ENCODE measurements at places on chromosomes 4 and X.
A peak's percentile ranks its signal among the peaks of the same experiment; 100 is the strongest.

GRCh38 chrX:105458846-105459245, 238.4 kb upstream of the TEX13A start:
- DNase-seq: no peak

- no peak for DNase-seq
These were observed 5.4 kb upstream of the SHOX start for GRCh38 chrX:625137-625691.

- DNase-seq: no peak
These were observed 54.0 kb upstream of the PGRMC2 start for GRCh38 chr4:128341634-128342033.

- no peak for DNase-seq
These were observed 36.0 kb downstream of the PTTG2 start for GRCh38 chr4:37995981-37996775.

GRCh38 chr4:55154933-55155332, 29.5 kb upstream of the KDR start:
- no peak for DNase-seq

DNA sequence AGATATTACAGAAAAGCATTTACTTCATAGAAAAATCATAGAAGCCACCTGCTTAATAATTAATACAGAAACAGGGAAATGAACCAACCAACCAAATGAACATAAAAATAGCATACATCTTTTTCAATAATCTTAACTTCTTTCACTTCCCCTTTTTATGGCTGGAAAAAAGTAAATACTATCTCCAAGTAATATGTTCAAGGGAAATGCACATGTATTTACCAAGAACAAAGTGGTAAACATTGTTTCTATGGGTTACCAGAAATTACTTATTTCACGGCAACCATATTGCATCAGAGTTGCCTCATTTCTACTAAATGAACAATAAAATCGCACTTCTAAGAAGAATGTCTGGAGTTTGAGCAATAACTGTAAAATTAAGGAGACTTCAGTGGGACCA, 321.3 kb downstream of the TMA16 start:
- DNase-seq: no peak

DNA sequence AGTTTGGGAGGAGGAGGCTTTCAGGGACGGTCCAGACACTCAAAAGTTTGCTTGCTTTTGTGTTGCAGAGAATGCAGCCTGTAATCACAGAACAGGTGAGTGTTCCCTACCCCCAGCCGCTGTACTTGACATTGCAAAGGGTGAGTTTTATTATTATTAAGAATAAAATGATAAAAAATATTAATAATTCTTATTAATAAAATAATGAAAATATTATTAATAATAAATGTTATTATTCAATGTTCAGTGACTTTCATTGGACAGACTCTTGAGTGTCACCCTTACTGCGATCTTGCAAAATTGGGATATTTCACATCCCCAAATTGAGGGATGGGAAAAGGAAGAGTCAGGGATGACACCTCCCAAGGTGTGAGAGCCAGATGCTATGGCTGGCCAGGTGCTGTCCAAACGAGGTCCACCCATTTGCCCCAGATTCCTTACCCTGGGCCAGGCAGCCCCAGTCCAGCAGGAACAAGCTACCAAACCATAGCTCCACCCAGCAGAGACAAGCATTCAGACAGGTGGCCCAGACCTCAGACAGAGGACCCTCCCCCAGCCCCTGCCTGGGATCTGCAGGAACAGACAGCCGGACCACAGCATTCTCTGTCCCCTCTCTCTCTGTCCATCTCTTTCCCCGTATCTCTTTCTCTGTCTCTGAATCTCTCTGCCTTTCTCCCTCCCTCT, 22.4 kb downstream of the IL3RA start:
- DNase-seq: no peak

DNA sequence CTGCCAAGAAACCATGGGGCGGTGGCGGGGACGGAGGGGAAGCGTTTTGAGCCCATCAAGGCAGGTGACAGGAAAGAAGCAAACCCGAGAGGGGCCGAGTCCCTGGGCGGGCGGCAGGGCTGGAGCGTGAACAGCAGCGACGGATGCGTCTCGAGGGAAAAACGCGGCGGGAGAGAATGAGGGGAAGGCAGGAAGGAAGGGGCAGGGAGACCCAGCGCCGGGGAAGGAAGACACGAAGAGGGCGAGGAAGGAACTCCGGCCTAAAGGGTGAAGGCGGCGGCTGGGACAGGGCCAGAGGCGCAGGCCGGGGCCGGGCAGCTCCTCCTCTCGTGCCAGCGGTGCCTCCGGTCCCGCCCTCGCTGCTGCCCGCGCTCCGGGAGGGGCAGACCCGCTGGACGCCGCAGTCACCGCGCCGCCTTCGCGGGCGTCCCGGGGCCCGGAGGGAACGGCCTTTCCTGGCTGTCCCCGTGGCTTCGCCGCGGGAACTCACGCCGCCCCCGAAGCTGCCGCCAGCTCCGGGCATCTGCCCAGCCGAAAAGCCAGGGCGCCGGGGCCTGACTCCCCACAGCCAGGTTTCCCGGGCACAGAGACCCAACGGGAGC, 751 bp upstream of the RGS12 start:
- DNase-seq: peak; percentile 20

DNA sequence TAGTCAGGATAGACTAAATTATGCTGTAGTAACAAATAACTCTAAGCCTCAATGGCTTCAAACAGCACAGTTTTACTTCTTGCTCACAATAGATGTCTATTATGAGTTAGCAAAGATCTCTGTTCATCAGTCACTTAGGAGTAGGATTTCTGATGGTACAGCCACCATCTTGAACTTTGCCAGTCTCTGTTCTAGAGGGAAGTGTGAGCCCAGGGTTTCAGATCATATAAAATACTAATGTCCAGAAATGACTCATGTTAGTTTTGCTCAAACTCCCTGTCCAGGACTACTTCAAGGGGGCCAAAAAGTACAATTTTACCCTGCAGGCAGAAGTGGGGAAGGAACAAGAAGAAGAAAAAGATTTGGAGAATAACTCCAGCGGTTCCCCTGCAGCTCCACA, 77.1 kb upstream of the LSM6 start:
- no peak for DNase-seq

- no peak for DNase-seq
These were observed 377.6 kb upstream of the GATB start for GRCh38 chr4:152138451-152138850.

DNA sequence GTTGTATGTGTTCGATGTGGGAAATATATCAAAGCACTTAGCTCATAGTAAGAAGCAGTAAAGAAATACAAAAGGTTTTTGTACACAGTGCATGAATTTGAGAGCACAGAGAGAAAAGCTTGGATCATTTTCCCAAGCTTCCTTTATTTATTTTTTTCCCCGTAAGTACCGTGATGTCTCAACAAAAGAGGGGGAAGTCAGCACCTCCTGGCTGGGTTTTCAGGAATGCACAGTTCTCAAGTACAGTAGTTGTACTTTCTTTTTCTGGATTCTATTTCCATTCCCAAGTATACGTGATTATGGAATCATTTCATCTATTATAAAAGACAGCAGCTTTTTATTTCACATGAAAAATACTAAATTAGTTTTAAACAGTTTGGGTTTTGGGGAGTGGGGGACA, 171.5 kb upstream of the EDNRA start:
- no peak for DNase-seq

DNA sequence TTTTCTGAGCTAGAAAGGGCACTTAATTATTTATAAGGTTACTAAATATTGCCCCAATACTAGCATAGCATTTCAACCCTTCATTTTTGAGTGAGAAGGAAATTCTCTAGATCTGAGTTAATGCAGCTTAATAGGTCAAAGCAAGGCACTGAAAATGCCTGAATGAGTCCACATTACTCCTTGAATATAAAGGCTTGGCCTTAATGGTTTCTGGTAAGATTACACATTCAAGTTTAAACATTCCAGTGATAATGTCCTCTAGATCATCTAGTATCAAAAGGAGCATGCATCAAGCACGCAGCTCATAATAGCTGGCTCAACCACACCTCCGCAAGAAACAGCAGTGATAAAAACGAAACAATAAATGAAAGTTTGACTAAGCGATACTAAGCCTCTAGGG, 87.5 kb downstream of the SPANXN3 start:
- no peak for DNase-seq

DNA sequence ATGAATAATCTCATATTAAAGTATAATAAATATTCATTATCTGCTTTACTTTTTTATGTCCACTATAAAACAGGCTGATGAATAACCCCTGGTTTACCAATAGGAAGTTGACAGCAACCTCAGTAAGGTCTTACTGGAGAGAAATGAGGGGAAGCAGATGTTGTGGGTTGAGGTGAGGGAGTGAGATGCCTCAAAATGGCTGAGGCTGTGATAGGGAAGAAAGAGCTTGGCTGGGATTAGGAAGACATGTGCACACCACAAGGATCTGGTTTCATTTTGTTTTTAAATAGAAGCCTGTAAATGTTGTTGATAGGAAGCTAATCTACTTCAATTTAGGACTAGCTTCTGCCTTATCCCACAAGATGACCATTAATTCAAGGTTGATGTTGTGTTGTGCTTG, 14.4 kb upstream of the CYBB start:
- DNase-seq: no peak

GRCh38 chrX:68487924-68488323, 10.9 kb upstream of the YIPF6 start:
- DNase-seq: no peak

- DNase-seq: no peak
These were observed 2.7 kb downstream of the GPRASP2 start for GRCh38 chrX:102714994-102715393.

GRCh38 chr4:993111-994029, at the start of gene SLC26A1:
TSS of gene SLC26A1 (minus strand) at chr4:993404. CDS start at chr4:991703, 1,701 bp downstream.
- no peak for DNase-seq

- DNase-seq: no peak
These were observed 70.8 kb downstream of the HHIP start for GRCh38 chr4:144716778-144717177.

DNA sequence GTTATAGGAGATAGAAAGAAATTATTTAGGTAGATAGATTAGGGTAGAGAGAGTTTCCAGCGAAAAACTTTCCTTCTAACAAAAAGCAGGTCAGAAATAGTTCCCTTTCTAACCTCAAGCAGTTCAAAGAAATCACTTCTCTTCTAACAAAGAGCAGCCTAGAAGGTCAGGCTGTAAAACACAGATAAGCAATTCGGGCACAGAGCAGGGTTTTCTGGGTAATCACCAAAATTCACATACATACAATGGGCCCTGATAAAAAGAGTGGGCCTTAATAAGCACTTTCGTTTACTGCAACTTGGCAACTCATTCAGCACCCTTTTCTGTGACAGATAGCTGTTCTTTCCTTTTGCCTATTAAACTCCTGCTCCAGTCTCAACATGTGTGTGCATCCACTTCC, 13.4 kb upstream of the NAF1 start:
- no peak for DNase-seq

- no peak for DNase-seq
These were observed 68.7 kb upstream of the ARX start for GRCh38 chrX:25084446-25084845.

DNA sequence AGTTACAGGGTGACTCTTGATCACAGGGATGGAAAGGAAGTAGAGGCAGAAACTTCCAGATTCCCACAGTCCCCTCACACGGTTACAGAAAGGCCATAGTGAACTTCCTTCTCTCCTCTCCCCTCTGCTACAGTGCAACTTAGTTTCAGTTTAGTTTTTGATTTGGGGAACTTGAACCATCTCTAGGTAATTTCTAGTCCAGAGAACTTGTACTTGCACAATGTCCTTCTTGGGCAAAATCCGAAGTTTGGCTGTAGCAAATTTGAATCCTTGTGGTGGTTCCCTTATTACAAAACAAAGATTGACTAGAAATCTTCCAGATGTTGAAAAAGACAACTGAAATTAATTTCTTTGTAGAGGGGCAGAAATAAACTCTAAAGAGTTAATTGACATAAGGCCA, 1.2 kb upstream of the BLTP1 start:
- no peak for DNase-seq

GRCh38 chr4:108988464-108989195, 225.8 kb upstream of the ETNPPL start:
- no peak for DNase-seq

DNA sequence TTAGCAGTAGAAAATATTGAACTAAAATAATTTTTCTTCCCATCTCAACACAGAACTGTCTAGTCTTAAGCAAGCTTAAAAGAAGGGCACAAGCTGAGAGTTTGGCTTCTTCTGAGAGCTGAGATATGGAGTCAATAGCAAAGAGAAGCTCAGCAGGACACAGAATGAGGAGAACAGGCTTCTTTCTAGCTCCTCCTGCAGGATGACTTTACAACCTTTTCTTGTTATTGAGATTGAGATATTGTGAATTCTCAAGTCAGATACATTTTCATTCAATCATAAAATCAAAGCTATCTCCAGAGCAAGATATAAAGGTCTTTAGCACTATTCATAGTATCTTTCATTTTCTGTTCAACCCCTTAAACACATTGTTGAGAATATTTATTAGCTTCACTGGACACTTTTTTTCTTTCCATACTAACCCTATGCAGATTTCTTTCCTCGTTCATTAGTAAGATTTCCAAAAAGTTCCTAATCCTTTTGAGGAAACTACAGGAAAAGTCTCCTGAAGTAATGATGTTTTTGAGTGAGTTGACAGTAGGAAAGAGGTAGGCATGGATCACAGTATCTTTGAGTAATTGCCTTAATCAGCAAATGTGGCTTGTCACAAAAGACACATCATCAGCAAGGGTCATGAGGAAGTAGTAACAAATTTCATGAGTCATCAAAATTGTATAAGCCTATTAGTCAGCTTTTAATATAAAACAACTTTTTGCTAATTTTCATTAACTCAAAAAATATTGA, 17.8 kb upstream of the CXCL3 start:
- no peak for DNase-seq

GRCh38 chr4:30103455-30103854, 616.7 kb upstream of the PCDH7 start:
- DNase-seq: no peak

- no peak for DNase-seq
These were observed 108.5 kb downstream of the ADGRA3 start for GRCh38 chr4:22407361-22407760.

DNA sequence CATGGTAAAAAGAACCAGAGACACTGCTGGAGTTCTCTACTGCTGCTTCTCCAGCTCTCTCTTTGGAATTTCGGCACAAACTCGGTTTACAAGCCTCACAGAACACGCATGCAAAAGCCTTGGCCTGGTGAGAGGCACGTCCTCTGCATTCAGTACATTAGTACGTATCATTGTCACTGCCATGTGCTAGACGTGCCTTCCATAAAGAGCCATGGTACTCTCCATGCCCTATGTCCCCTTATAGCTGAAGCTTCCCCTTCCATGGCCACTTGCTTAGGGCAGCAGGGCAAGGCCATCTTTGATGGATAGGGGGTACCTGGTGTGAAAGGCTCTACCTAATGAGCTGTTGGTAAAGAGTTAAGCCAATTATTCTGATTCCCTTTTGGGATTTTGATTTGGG, 35.0 kb downstream of the DIPK2B start:
- no peak for DNase-seq

DNA sequence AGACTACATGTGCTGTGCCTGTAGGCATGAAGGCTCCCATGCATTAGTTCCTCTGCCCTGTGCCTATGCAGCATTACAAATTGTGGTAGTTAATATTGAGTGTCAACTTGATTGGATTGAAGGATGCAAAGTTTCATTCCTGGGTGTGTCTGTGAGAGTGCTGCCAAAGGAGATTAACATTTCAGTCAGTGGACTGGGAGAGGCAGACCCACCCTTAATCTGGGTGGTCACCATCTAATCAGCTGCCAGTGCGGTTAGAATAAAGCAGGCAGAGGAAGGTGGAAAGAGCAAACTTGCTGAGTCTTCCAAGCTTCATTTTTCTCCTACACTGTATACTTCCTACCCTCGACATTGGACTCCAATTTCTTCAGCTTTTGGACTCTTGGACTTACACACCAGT, 460.2 kb upstream of the SMIM31 start:
- no peak for DNase-seq

Measured in stimulated activated CD4-positive, alpha-beta T cell treated with anti-CD3 and anti-CD28 coated beads, Interleukin-4, amount 100 ng/mL, for 24 hours (primary cell).